ENCODE measurements at places on chromosomes 2 and 18.

DNA sequence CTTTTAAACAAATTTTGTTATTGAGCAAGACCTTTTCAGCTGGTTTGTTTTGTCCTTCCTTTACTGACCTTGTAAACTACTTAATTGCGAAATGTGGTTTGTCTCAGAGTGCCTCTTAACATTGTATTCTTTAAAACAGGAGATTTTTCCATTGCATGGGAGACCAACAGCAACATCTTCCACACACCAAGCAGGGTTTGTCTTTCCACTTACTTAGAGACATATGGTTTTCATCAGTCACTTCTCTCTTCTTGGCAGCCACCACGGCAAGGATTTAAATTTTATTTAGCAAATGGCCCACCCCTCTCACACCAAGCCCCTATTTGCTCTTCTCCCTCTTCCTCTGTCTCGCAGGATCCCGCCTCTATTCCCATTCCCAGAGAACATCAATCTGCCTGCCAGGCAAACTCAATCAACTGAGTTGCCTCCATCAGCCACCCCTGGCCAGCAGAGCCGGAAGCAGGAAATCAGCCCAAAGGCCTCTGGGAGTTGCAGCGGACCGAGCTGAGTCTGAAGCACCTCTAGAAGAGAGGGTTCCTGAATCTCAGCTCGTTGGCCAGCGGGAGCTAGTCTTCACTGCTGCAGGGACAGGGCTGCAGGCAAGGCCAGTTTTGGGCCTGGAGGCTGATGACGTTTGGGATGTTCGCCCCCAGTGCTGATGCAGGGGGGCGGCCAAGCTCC is 11.3 kb upstream of the CIB4 start:
- no peak for DNase-seq

DNA sequence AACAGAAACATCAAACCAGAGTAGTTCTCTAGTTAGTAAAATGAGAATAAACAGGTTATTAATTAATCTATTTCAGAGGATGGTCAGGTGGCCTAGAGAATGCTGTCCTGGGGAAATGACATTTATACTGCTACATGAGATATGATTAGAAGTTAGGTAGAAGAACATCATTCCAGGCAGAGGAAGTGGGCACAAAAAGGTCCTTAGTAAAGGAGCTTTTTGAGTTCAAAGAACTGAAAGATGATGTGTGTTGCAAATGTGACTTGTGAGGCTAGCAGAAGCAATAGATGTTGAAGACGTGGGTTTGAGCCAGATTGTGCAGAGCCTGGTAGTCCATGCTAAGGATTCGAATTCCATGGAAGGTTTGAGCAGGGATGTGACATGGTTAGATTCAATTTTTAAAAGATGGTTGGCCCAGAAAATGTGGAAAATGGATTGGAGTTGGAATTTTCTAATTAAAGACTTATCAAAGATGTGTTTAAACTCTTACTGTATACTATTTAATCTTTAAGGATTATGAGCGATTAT is 34.2 kb downstream of the RAB10 start:
- DNase-seq = no peak

DNA sequence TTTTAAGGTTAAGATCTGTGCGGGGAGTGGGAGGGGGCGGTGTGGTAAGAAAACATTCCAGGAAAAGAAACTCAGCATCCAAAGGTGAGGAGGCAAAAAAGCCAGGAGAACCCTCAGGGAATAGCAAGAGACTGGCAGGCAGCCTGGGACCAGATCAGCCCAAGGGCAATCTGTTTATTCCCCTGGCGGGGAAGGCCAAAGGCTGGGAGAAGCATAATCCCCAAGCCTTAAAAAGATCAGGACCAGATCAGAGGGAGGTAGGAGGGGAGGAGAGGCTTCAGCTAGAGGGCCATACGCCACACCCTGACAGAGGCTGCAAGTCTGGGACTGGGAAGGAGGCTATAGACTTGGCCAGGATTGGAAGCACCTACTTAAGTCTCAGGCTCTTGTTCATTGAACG is 163.0 kb upstream of the PXDN start:
- peak; percentile 53 for DNase-seq

DNA sequence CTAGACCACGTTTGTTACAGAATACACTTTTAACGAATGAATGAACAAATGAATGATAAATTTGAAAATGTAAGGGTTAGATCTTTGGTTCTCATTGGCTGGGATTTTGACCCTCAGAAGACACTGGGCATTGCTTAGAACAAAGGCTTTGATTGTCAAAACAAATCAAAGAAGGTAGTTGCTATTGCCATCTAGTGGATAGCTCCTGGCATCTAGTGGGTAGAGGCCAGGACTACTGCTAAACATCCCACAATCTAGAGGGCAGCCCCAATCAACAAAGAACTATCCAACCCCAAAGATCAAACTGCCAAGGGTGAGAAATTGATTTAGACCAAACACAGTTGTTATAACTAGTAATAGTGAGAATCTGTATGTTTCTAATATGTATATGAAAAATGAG is 552.3 kb downstream of the KCNJ3 start:
- no peak for DNase-seq

- peak; percentile 80 for DNase-seq
Measured at GRCh38 chr2:237490009-237490711, 3.1 kb downstream of the MLPH start.

DNA sequence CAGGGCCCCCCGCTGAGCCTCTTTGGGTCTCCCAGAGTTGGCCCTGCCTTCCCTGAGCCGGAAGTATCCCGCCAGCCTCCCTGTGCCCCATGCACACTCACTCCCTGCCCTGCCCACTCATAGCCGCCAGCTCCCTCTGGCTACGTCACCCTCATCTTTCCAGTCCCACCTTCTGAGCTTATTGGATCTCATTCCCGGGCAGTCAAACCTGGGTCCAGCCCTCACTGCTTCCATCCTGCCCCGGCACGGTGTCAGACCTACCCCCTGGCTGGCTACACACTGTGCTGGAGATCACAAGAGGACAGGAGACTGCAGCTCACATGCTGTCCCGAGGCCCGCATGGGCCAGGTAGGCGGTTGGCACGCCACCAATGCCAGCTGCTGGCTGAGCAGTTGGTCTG is 147.2 kb downstream of the ASB1 start:
- no peak for DNase-seq

GRCh38 chr2:72524071-72524470 is 301.8 kb downstream of the EXOC6B start:
- no peak for DNase-seq

GRCh38 chr2:23619941-23620340 is 235.0 kb downstream of the KLHL29 start:
- DNase-seq = no peak

- no peak for DNase-seq
Measured at GRCh38 chr2:190625691-190626090, 23.2 kb upstream of the NAB1 start.

DNA sequence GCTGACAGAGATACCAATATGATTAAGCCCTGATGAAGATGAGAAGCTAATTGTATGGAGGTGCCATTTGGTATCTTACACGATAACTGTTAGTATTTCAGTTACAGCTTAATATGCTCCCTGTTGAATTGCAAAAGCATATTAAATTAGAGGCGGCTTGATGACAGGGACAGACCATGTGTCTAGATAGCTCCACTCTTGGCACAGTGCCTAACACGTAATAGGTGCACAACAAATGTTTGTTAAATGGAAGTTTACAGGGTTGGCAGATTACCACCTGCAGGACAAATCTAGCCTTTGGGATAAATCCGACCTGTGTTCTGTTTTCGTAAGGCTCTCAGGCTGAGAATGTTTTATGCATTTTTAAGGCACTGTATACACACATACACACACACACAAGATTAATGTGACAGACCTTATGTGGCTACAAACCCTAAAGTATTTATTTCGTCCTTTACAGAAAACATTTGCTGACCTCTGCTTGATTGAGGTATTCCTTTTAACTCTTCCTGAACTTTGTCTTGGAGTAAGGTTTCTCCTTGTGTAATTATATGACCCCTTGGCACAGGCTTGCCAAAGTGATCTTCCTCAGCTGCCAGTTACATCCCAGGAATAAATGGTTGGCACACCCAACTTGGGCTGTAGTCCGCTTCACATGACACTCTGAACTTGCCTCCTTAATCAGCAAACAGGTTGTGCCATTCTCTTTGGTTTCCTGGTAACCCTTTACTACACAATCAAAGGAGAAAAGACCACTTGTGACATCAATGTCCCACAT is 348.9 kb downstream of the HRH4 start:
- DNase-seq = no peak

DNA sequence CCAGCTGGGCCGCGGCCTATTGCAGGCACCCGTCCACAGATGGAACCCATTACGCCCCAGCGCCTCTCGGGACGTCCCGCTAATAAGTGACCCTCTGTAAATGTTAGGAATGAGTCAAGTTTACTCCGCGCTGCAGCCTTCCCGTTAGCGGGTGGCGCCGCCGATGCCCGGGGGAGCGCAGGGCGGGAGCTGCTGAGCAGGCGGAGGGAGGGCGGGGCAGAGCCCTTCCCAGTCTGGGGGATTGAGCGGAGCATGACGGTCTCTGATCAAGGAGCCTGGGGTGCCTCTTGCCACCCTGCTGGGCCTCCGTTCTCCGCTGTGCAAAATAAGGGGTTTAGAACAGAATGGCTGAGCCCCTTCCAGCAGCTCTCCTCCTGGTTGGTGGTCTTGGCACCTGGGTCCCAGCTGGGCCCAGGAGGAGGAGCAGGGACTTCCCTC is 10.5 kb downstream of the CROCC2 start:
- DNase-seq = no peak

DNA sequence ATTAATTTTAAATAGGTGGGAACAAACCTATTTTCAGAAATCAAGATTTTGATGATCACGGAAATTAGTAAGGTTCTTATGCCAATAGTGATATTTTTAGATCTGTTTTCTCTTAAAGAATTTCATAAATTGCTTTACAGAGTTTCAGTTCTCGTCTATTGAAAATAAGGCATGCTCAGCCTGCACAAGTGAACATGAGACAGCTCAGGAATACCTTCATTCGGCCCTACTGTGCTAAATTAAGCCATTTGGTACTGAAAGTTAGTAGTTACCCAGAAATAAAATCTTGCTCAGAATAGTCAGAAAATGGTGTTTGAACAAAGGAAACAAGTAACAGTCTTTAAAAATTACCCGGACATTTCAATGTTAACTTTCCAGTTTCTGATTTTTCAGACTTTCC is 60.4 kb downstream of the DLGAP1 start:
- DNase-seq = no peak

- DNase-seq = no peak
Measured at GRCh38 chr2:100682536-100682935, 119.7 kb downstream of the PDCL3 start.

DNA sequence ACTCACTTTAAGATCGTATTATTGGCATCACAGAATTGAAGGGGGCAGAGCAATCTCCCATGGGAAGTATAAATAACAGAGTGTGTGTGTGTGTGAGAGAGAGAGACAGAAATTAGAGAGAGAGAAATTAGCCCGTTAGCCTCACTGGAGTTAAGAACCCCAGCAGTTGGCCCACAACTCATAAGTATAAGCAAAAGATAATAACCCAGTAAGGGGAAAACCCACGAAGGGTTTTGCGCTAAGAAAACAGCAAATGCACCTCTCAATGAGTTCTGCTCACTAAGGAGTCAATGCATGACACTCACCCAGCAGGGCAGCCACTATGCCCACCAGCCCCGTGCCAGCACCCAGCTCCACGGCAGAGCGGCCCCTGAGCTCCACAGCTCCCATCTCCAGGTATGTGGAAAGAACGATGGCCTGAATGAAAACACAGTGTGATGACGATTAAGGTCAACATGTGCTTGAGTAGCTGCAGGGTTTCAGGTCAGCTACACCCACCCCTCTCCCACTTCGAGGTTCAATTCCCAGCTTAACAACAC is 3.6 kb downstream of the METTL21A start:
- DNase-seq = no peak

DNA sequence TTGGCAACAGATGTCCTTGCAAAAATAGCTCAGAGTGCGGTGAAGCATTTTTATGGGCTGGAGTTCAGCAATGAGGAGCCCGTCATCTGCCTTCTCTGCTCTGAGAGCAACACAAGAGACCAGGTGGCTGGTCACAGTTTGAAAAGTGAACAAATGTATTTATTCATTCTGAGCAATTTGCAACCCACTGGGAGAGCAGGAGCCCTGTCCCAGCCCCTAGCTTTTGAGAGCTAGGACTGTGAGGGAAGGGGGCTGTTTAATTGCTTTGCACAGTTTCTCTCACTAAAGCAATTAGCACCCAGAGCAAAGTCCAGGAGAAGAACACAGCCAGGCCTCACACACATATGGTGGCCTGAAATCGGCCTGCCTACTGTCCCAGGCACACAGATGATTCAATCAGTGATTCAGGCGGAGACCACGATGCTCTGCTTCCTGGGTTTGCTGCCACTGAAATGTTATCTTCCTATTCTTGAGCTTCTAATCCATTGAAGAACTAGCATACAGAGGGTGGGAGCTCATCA is 646.1 kb upstream of the ACVR2A start:
- peak; percentile 18 for DNase-seq

GRCh38 chr2:175930504-175930903 is 71.6 kb downstream of the LNPK start:
- DNase-seq = no peak

DNA sequence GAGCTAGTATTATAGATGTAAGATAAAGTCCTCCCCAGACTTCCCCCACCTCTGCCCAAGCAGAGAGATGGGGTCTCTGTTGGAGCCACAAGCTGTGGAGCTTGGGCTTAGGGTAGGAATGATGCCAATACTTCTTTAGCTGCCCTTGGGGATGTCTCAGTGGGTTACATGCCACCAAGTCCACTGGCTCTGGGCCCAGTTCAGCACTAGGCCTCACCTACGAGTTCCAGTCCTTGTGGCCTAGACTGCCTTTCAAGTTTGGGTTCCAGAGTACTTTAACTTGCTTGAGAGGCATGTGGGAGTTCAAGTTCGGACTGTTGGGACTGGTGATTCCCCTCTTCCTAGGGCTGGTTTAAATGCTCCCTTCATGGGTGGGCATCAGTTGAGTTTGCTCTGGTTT is 272.4 kb downstream of the PTPRM start:
- DNase-seq = no peak

DNA sequence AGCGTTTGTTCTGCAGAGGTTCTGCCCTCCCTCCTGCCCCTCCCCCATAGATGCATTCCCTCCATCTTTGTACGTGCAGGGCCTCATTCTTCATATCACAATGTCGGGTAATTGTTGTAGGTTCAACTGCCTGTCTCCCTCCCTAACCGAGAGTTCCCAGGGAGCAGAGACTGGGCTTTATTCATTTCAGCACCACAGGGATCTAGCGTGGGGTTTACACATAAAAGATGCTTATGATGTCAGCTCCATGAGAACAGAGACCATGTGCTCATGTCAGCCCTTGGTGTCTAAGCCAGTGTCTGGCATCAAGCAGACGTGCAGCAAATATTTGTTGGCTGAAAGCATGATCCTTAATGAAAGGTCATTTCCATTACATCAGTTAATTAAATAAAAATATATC is 298.9 kb upstream of the TRIB2 start:
- no peak for DNase-seq

- DNase-seq = no peak
Measured at GRCh38 chr2:122261911-122262310, 506.5 kb downstream of the TSN start.

GRCh38 chr2:233764264-233764663 is 4.2 kb downstream of the UGT1A1 start:
- DNase-seq = no peak

DNA sequence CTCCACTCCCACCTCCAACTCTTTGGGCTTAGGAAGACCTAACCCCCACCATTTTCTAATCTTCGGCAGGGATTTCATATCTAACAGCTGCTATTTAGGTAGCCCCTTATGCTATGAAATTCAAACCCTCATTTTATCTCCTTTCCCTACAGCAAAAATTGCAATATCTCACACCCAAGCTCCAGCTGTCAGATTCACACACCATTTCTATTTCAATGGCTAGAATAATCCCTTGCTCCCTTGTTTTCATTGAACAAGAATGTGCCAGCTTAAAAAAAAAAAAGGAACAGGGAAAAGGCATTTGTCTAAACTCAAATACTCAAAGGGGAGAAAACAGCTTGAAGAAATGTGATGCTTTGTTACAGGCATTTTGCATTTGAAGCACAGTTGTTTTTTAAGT is 850.6 kb upstream of the ACVR2A start:
- no peak for DNase-seq

Measured in ELF-1 (cell line).